Central memory CD4-positive, alpha-beta T cell (primary cell): ENCODE measurements at places on chromosomes 11 and 22.

GRCh38 chr11:42494459-42494858 lies 817.3 kb upstream of the API5 start:
- DNase-seq, result no peak

- DNase-seq, result no peak
Observed at GRCh38 chr11:75096456-75097172, at the start of gene OR2AT4. Gene OR2AT4, minus strand, starts transcription at chr11:75096876.

- no peak for DNase-seq
Observed at GRCh38 chr11:76621466-76621865, 49.1 kb downstream of the LRRC32 start.

- DNase-seq, result no peak
Observed at GRCh38 chr11:20599221-20600019, at the start of gene SLC6A5. Gene SLC6A5, plus strand, starts transcription at chr11:20599608. Its CDS starts 65 bp downstream, at chr11:20599673.

GRCh38 chr11:8056810-8057463 lies 24.1 kb upstream of the TUB start:
- no peak for DNase-seq

DNA sequence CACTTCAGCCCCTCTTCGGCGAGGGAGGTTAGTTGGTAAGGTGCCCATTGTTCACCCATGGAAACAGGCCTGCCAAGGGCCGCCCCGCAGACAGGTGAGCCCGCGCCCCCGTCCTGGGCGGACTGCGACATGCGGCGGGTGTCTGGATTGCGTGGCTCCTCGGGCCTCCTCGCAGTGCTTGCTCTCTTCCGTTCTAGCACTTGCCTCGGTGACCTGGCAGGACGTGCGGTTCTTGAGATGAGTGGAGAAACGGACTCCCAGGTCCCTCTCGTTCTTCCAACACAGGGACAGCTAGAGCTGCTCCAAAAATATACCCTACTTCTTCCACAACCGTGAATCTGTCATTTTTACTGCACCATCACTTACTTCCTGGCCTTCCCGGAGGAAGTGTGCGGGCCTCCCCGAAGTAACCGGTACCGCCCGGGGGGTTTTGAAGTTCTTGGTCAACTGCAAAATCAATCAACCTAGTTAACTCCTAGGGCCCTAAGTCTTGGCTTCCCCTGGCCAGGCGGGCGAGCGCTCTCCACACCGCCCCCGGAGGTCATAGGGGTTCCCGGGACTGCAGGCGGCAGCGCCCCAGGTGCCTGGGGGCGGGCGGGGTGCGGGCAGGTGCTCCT lies 745 bp upstream of the ZBTB44 start:
- DNase-seq, result peak; percentile 41

GRCh38 chr11:30774496-30775232 lies 188.5 kb upstream of the MPPED2 start:
- DNase-seq, result no peak

DNA sequence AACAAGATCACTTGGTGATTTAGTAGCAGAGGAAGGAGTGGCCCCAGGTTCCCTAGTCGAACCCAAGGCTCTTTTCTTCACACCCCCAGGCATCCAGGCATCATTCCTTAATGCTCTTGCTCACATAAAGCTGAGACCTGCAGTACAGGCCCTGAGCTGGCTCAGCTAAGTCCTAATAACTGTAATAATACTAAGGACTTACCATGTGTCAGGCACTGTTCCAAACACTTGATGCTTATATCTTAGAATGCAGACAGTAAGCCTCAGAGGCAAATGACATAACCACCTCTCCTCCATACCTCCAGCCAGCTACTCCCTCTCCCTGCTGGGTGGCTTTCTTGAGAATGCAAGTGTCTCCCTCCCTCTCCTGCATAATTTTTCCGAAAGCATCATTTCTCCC lies 33.2 kb downstream of the ANKK1 start:
- DNase-seq, result no peak

DNA sequence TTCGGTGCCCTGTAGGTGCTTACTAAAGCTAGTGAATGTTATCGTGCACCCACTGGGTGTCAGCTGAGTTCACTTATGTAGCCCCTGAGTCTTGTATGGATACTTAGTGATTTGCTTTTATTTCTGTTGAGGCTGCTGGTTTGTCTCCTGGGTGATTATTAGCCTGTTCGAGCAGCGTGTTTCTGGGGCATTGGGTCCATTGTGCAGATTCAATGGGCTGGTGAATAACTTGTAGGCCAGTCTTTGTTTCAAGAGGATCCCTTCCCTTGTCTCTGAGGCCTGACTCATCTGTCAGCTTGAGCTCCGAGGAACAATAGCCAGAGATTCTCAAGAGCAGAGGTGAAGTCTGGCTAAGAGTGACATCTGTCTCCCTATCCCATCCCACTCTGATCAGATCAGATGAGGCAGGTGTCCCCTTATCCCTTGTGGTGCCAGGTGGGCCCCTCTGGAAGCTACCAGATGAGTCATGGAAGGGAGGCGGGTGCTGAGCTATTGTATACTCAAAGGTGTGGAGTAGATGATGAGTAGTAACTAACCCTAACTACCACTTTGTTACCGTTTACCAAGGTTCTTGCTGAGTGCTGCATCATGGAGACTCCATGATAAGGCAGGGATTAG lies 3.7 kb downstream of the MIAT start:
- no peak for DNase-seq

- no peak for DNase-seq
Observed at GRCh38 chr11:39365809-39366436, 2093.5 kb downstream of the LRRC4C start.

DNA sequence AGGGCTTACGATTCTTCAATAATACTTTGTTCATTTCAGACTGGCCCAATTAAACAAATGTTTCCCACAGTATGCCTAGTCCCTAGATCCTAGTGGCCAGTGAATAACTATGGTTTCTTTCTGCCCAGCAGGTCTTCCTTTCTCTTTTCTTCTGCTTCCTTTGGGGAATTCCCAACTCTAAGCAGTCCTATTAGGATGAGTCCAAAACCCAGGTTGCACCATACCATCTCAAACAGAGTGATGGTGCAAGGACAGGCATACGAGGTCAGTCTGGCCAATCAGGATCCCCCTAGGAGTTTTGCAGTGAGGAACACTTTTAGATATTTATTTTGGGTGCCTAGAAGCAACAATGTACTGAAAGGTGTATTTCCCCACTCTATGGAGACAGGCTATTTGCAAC lies 41.4 kb upstream of the CCDC34 start:
- DNase-seq, result no peak

DNA sequence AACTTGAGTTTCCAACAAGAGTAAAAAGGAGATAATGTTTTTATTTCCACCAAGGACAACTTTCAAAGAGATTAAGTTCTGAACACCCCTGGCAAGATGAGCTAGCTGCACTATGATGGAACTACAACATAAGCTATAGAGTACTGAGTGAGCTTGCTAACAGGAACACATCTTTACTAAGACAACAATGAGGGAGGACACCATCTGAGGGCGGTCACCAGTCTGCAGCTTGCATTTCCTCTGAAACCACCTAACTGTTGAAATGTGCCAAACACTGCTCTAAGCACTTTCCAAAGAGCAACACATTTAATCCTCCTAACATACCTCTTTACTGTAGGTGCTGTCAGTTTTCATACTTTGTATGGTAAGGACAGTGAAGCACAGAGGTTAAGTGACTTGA lies 68.4 kb downstream of the TCF20 start:
- DNase-seq, result peak; percentile 46

- DNase-seq, result no peak
Observed at GRCh38 chr22:47169801-47170140, 407.3 kb downstream of the TBC1D22A start.

- DNase-seq, result no peak
Observed at GRCh38 chr11:109148669-109149068, 273.3 kb upstream of the C11orf87 start.

- DNase-seq, result no peak
Observed at GRCh38 chr11:26332572-26332915, 614 bp downstream of the ANO3 start.

DNA sequence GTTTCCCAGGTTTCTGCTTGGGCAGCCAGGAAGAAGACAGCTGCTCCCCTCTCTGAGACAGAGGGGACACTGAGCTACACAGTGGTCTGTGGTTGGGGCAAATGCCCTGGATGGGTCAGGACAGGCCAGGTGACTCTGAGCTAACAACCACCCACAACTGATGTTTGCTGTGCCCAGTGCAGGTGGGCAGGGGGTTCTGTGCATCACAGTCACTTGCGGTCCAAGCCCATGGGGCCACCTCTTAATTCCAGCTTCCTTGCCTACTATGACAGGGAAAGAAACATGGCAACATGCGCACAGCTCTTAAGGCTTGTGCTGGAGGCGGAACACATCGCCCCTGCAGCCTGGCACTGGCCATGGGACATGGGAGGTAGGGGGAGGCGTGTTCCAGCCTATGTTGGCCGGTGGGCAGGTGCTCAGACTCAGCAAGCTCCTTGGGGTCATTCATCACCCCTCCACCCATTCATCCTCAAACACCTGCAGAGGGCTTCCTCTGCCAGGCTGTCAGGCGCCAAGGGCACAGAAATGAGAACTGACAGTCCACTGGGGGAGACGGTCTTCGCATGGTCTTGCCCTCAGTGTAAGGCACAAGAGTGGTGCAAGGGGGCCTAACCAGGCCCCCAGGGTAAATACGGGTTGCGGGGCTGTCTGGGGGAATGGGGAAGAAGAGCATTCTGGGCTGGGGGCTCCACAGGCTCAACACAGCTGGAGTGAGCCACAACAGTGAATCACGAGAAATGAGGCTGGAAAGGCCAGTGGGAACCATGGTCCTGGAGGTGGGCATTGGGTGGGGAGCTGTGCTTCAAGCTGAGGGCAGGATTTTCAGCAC lies 55.6 kb downstream of the ARFGAP3 start:
- DNase-seq, result no peak

DNA sequence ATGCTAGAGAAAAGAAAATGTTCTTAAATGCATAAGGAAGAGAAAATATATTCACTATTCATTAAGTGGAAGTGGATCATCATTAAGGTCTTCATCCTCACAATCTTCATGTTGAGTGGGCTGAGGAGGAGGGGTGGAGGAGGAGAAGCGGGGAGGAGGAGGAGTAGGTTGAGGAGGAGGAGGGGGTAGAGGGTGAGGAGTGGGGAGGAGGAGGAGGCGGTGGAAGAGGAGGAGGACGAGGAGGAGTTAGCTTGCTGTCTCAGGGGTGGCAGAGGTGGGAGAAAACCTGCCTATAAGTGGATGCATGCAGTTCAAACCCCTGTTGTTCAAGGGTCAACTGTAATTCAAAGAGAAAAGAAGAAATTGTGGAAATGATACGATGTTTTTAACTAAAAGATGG lies 71.6 kb downstream of the MYEOV start:
- DNase-seq, result no peak

- no peak for DNase-seq
Observed at GRCh38 chr22:50040717-50041116, 17.4 kb downstream of the TTLL8 start.

DNA sequence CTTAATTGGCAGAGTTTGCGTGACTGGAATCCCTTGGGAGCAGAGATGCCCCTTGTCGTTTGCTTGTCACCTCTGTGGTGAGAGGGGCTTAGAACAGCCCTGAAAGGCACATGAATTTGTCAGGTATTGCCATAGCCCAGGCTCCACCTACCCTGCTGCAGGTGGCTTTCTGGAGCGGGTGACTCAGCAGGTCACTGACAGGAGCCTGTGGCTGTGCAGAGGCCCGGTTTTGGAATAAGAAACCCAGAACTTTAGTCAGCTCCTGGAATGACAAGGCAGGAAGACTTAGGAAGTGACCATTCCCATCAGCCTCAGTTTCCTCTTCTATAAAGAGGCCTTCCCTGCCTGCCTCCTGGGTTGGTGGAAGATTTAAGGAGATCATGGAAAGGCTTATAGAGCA lies 539.7 kb downstream of the INSC start:
- no peak for DNase-seq

- no peak for DNase-seq
Observed at GRCh38 chr22:35301372-35301874, 1.7 kb downstream of the TOM1 start.

- DNase-seq, result no peak
Observed at GRCh38 chr11:127726367-127726766, 725.8 kb upstream of the KIRREL3 start.

DNA sequence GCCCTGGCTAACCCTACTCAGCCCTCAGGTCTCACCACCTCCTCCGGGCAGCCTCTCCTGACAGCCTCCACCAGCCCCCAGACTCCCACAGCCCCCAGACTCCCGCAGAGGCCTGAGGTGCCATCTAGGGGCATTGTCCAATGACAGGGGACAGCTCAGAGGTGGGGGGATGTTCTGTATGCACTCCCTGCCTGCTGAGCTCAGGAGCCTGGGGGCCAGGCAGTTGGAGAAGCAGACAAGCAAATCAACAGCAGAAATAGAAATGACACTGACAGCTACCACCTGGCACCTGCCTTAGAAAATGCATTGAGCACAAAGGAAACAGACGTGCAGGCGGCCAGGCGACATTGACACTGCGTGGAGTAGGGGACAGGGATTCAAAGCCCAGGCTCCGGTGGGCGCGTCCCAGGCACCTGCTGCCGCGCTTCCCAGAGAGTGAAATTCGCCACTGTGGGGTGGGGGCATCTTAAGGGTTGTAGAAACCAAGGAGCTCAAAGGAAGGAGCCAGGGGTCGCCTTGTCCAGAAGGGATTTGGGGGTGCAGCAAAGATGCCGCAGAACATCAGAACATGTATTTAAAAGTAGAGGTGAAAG lies 22.5 kb upstream of the WNT7B start:
- no peak for DNase-seq

DNA sequence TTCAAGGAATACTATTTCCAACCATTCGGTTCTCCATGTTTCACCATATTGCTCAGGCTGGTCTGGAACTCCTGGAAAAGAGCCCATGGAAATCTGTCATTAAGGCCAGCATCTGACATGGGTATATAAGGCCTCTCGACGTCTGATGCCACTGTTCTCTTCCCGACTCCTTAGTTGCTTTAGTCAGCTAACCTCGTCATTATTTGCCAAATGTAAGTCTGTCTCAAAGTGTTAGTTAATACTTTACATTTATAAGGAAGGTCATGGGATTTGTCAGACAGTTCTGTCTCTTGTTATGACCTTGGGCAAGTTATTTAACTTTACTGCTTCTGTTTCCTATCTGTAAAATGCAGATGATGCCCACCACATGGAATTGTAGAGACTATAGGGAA lies 1.6 kb downstream of the MRPL48 start:
- DNase-seq, result no peak

GRCh38 chr11:44778195-44779100 lies 51.7 kb downstream of the TSPAN18 start:
- DNase-seq, result no peak

DNA sequence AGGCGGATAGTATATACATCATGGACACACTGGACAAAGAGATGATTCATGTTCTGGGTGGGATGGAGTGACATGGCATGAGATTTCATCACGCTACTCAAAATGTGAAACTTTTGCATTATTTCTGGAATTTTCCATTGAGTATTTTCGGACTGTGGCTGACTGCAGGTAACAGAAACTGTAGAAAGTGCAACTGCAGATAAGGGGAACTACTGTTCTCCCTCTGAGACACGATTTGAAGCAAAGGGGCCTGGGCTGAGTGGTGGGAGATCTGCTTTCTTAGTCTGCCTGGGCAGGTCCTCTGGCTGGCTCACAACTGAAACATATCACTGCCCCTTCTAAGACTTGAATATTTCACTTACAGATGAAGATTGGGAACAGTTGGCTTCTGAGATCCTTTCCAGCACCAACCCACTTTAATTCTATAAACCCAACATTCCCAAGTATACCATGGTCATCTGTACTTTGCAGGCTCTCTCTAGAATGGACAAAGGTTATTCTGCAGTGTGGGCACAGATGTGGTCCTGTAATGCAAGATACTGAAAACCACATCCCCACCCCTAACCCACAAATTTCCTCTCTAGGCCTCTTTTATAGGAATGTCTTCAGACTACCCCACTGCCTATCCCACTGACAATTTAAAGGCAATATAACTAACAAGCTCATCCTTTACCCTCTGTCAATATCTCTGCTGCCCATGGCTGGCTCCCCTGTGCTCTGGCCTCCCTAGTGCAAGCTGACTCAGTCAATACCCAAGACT lies 121.1 kb downstream of the KCNC1 start:
- no peak for DNase-seq
